B cell (primary cell): ENCODE measurements at places on chromosomes 2 and 18. TPM values are rescaled to one million over a fixed set of nuclear protein-coding genes. Genes with fewer than 3 reads are reported as not detected.

The CDKL4 gene
- total RNA-seq = 0.63 TPM in 1 of 2 replicates, not detected in the other

The IL37 gene
- 0.79 TPM in 1 of 2 replicates, not detected in the other for total RNA-seq

The HOXD9 gene
- total RNA-seq = not detected in 2 replicates

The TMEM169 gene
- total RNA-seq = 0.84 and 1.2 TPM in 2 replicates

The IL18R1 gene
- 1.1 and 2.4 TPM in 2 replicates for total RNA-seq

The TUBB8B gene
- 0.49 and 0.95 TPM in 2 replicates for total RNA-seq

The FMNL2 gene
- total RNA-seq = 8.4 and 8.8 TPM in 2 replicates

The SRD5A2 gene
- total RNA-seq = not detected in 2 replicates

The MAPK4 gene
- total RNA-seq = not detected in 2 replicates

The ATG4B gene
- total RNA-seq = 130 and 145 TPM in 2 replicates

The STPG4 gene
- 0.79 and 0.90 TPM in 2 replicates for total RNA-seq

The CFC1 gene
- total RNA-seq = not detected in 2 replicates

The ASAP2 gene
- total RNA-seq = not detected in 2 replicates

The SCN7A gene
- not detected in 2 replicates for total RNA-seq
